ENCODE measurements at places on chromosomes 7 and 10. TPM values are rescaled to one million over a fixed set of nuclear protein-coding genes. Genes with fewer than 3 reads are reported as not detected.
A peak's percentile ranks its signal among the peaks of the same experiment; 100 is the strongest.

DNA sequence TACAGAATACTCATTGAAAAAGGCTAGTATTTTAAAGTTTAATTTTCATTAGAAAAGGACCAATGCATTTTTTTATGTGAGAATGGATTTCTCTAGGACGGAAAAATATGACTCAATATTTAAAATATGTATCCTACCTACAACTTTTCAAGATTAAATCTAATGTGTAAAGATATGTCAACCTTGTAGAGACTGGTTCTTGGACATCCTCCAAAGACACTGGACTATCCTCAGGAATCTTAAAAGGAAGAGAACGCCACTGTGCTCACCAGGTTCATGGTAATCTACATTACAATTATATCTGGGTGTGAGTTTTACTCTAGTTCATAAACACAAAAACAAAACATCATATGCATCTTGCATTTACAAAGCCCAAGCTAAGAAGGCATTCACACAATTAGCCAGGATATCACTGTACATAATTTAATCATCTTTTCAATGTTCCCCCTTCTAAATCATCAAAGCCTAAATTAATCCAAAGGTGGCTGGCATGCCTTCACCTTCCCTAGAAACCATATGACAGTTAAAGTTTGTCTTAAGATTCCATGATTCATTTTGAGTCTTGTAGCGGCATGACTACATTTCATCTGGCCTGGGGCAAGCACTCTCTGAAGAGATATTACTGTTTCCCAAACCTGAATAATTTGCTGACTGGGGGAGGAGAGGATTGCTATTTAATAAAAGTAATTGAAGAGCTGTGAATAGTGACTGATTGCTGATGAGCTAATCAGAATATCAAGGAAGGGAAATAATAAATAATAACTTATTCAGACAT lies 12.0 kb downstream of the SGCE start:
- no peak overlapping the region for H3K4me3 ChIP-seq
- no peak overlapping the region for H3K27ac ChIP-seq
- H3K36me3 ChIP-seq: no peaks in the 10 kb centered on the region
- no peaks in the 10 kb centered on the region for H3K27me3 ChIP-seq
- H3K4me1 ChIP-seq: no peaks in the 10 kb centered on the region

DNA sequence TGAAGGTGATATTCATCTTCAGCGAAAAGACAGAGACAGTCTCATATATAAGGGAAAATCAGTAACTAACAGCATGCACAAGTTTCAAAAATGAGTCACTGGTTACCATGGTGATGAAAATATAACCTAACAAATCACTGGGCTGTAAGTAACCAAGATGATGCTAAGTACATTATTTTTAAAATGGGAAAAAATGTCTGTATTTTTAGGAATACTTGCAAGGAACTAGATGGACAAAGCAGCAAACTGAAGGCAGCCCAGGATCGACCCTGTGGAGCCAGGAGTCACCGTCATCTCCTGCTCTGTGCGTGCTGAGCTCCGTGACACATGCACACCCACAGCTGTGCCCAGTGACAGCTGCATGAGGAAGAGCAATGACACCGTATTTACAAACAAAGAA lies 137.3 kb downstream of the ELMO1 start:
- no peaks in the 10 kb centered on the region for H3K36me3 ChIP-seq
- DNase-seq: no peak
- H3K4me1 ChIP-seq: no peaks in the 10 kb centered on the region
- no peak overlapping the region for H3K4me3 ChIP-seq

Gene OR9A2
- total RNA-seq: not detected

GRCh38 chr7:141593134-141593533 lies 41.9 kb downstream of the AGK start:
- no peak overlapping the region for H3K4me3 ChIP-seq
- no peaks in the 10 kb centered on the region for H3K27me3 ChIP-seq
- no peaks in the 10 kb centered on the region for H3K36me3 ChIP-seq
- DNase-seq: no peak
- H3K4me1 ChIP-seq: no peaks in the 10 kb centered on the region
- H3K27ac ChIP-seq: no peak overlapping the region

Gene CCDC136
- total RNA-seq: 11.7 TPM

- H3K4me3 ChIP-seq: no peak overlapping the region
- H3K36me3 ChIP-seq: no peaks in the 10 kb centered on the region
- no peaks in the 10 kb centered on the region for H3K4me1 ChIP-seq
- no peak for DNase-seq
- H3K27me3 ChIP-seq: no peaks in the 10 kb centered on the region
- H3K27ac ChIP-seq: no peak overlapping the region
Measured at GRCh38 chr10:31549896-31550295, 230.9 kb downstream of the ZEB1 start.

Gene AGMO
- 13.5 TPM for total RNA-seq

DNA sequence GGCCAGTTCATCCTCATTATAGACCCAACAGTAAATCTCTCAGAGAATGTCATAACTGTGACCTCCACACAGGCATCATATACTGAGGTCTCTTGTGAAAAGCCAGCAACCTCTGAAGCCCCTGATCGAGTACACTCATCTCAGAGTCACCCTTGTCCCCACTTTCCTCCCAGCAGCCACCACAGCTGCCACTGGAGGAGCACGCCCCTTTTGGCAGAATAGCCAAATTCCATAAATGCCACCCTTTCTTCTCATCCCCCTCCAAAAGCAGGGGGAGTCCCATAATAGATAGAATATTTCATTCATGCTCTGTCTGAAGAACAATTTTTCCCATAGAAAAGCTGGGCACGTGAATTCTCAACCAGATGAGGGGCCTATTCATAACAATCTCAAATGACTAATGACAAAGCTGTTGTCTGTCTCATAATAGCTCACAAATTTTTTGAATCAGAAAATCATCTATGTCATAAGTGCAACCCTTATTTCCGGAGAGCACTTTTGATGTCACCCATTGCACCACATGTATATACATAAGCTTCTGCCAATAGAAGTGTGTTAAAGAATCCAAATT lies 47.4 kb downstream of the SGMS1 start:
- no peaks in the 10 kb centered on the region for H3K27me3 ChIP-seq
- H3K27ac ChIP-seq: no peak overlapping the region
- H3K36me3 ChIP-seq: no peaks in the 10 kb centered on the region
- H3K4me3 ChIP-seq: no peak overlapping the region

- no peak overlapping the region for H3K4me3 ChIP-seq
- no peaks in the 10 kb centered on the region for H3K4me1 ChIP-seq
- no peaks in the 10 kb centered on the region for H3K36me3 ChIP-seq
- H3K27ac ChIP-seq: no peak overlapping the region
- no peaks in the 10 kb centered on the region for H3K27me3 ChIP-seq
- no peak for DNase-seq
Measured at GRCh38 chr7:17158261-17158660, 140.2 kb upstream of the AHR start.

GRCh38 chr7:110964775-110965174 lies 126.2 kb upstream of the LRRN3 start:
- H3K27me3 ChIP-seq: no peaks in the 10 kb centered on the region
- no peak for DNase-seq
- no peak overlapping the region for H3K4me3 ChIP-seq
- no peaks in the 10 kb centered on the region for H3K36me3 ChIP-seq

DNA sequence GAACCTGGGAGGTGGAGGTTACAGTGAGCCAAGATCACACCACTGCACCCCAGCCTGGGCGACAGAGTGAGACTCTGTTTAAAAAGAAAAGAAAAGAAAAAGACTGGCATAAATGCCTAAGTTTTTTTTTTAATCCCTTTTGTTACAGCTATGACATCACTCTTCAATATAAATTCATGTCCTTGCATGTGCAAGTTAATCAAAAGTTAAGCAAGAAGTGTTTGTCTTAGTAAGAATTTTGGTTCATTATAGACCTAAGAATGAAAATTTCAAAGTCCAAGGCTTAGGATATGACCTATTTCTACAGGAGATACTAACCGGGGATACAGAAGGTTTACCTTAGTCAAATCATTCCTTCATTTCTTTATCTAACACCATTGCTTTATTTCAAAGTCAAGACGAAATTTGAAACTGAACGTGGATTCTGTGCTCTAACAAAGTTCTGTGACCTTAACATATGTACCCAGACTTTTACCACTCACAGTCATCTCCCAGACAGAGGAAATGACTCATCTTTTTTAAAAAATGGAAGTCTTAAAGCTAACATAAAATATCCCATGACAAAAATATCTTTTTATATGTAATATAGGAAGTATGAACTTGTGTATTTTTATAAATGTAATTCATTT lies 29.3 kb upstream of the ITGB8 start:
- DNase-seq: no peak
- H3K36me3 ChIP-seq: no peaks in the 10 kb centered on the region
- no peak overlapping the region for H3K4me3 ChIP-seq
- no peak overlapping the region for H3K27ac ChIP-seq
- no peaks in the 10 kb centered on the region for H3K27me3 ChIP-seq

DNA sequence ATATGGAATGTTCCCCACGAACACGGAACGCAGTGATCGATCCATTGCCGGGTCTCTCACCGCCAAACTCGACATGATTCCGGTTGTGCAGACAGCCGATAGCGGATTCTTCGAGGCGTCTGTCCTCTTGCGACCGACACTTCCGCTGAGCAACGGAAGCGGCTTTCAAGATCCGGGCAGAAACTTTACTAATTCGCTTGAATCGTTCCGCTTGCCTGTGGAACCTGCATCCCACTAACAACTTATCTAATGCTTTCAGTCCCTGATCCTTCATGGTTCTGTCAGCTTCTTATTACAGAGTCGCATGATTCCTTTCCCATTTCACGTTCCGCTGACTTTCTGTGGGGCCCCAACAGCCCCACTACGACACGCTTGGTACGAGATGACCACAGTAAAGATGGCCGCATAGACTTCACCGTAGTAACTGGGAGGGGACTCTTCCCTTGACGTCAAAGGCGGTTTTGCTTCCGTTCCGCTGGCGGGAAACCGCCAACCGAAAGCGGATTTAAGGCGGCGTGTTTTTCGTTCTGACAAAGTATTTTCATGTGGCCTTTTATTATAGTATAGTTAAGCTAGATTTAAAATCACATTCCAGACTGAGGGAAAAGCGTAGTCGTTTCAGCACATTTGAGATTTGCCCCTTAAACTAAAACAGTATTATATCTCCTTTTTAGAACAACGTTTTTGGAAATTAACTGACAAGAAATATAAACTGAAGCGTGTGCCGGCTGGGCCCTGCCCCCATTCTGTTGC lies at the start of gene CSTF2T:
CSTF2T (minus strand) TSS at position 121 of the 753 bp plus-strand sequence; CDS start at position 75, 46 bp downstream.
- peak; percentile 89 for DNase-seq
- peaks cover 12% of the 10 kb centered on the region for H3K4me1 ChIP-seq
- H3K27ac ChIP-seq: peak within 1 kb of the TSS; percentile 94
- no peaks in the 10 kb centered on the region for H3K27me3 ChIP-seq

GRCh38 chr10:125417605-125418004 lies 257.2 kb upstream of the CTBP2 start:
- no peak for DNase-seq
- H3K4me1 ChIP-seq: no peaks in the 10 kb centered on the region
- no peaks in the 10 kb centered on the region for H3K27me3 ChIP-seq
- no peak overlapping the region for H3K27ac ChIP-seq
- no peak overlapping the region for H3K4me3 ChIP-seq

Measured in prostate gland (tissue), 2 donors.